Transverse colon (tissue), 4 donors: ENCODE measurements at places on chromosomes 3 and 15. TPM values are rescaled to one million over a fixed set of nuclear protein-coding genes. Genes with fewer than 3 reads are reported as not detected.

ELL3 gene
- total RNA-seq = 23.9 TPM

ZNF80 gene
- total RNA-seq = not detected

DNA sequence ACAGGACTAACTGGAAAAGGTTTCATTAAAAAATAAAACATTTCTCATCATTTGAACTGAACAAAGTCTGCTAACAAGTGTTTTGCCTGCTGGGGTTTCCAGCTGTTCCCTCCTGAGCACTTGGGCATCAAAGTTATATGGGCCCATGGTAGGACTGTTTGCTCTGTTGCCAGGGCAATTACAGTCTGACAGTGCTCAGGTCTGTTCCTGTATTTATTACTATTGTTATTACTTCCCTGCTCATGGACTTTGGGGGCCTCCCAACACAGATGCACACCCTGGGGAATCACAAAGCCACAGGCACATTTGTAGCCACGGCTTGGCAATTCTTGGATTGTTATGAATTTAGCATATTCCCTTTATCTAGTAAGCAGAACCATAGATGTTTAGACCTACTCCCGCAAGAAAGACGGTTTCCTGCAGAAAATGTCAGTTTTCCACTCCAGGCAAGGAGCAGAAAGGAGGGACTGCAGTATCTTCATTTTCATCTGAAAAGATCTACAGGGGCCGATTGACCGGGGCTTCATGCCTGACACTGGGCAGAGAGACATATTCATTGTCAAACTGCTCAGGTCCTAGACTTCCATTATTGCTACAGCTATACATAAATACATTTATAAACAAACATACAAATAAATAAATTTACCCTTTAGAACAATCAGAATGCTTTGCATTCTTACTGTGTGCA, 580.2 kb downstream of the AGBL1 start:
- no peak for DNase-seq

REC114 gene
- not detected for total RNA-seq

DNA sequence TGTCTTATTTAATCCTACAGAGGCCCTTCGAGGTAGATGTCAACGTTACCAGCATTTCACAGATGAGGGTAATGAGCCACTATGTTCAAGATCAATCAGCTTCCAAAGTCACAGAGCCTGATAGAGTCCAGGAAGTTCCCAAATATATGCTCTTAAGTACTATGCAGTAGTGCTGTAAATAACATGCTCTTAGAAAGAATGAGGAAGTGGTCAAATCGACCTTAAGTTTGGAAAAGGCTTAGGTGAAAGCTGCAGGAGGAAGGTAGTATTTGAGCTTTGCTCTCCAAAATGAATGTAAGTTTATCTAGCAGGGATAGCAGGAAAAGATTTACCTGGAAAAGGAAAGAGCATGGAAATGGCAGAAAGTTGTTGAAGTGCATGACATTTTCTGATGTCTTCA, 234.0 kb downstream of the RBMS3 start:
- no peak for DNase-seq

TUSC7 gene
- total RNA-seq = not detected

- DNase-seq = no peak
These were observed 46.6 kb downstream of the XXYLT1 start for GRCh38 chr3:195224156-195224979.

GRCh38 chr3:149307435-149307783, 26.0 kb downstream of the TM4SF18 start:
- DNase-seq = no peak

DNA sequence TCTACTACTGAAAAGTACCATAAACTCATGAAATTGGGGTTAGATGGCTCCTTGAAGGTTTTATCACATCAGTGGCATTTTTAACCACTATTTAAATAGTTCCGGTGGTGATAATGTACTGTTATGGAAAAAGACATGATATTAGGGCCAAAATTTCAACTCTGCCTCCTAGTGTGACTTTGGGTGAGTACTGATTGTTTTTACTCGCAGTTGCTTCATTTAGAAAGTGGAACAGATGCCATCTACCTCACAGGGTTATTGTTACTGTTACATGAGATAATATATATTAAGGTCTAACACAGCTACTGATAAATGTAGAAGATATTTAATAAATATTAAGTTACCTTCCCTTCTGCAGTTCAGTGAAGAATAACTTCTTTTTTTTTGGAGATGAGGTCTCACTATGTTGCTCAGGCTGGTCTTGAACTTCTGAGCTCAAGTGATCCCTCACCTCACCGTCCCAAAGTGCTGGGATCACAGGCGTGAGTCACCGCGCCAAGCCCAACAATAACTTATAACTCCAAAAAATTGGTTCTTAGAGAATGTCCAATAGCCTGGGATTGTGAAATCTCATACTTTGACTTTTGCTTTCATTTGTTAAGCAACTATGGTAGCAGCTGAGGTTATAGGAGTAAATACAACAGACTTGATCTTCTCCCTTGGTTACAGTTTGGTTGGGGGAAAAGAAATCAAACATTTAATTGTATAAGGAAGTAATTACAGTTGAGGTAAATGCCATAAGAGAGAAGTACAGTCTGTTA, 48.3 kb downstream of the MEF2A start:
- peak; percentile 40 for DNase-seq

- no peak for DNase-seq
These were observed 6.1 kb upstream of the NR2E3 start for GRCh38 chr15:71804226-71804625.

- DNase-seq = no peak
These were observed 283.4 kb upstream of the VEPH1 start for GRCh38 chr3:157786618-157787017.

DNA sequence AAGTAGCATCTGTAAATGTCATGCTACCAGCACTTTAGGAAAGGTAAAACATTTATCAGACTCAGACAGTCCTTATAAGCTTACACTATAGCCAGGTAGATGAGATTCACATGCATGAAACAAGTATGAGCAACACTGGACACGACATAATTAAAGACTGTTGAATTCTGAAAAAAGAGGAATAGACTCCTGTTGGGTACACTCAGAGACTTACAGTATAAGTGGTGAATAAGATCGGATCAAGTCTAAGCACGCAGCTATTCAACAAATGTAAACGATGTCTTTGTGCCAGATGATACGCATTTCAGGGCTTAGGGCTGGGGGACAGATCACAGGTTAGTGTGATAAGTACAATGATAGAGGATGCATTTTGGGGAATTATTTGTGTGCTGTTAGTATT, 43.2 kb upstream of the SPPL2A start:
- DNase-seq = no peak

TPRA1 gene
- 29.8 TPM for total RNA-seq

- no peak for DNase-seq
These were observed 88.3 kb downstream of the RSL24D1 start for GRCh38 chr15:55108448-55108847.

DNA sequence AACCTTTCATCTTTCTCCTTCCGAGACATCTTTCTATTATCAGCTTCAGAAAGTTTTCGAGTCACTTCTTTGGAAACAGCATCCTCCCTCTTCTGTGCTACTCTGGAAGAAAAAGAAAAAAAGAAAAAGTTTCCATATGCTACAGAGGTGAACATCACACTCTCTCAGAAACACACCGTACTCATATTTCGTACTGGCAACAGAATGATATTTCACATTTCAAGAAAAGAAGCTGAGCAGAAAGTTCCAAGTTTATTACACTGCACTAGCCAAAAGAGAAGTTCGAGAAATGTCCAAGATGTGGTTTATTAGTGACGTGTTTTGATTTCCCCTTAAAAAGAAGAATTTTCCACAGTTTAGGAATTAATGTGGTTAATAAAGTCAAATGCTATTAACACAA, 6.0 kb downstream of the SSR3 start:
- DNase-seq = no peak

NDN gene
- 21.4 TPM for total RNA-seq

GOLGA6B gene
- not detected for total RNA-seq

OCA2 gene
- not detected for total RNA-seq

ZBBX gene
- total RNA-seq = not detected

OTOL1 gene
- total RNA-seq = not detected
